Left lung (tissue), 14 donors: ENCODE measurements at places on chromosomes 5 and 9. TPM values are rescaled to one million over a fixed set of nuclear protein-coding genes. Genes with fewer than 3 reads are reported as not detected.

DNA sequence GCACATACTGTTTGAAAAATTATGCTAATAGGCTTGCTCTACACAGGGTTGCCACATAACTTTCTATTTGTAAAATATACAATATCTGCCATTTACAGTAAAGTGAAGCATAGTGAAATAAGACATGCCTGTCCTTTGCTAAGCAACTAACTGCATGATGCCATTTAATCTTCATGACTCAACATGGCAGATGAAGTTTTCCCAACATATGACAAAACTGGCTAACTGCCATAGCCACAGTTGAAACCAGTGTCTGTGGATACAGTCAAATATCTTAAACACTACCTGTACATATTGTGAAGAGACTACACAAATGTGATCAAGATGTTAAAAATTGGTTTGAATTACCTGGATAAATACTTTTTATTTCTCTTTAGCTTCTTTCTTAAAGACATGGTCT is 3.1 kb upstream of the DMAC1 start:
- peaks cover 5% of the 10 kb centered on the region for H3K4me1 ChIP-seq
- H3K27ac ChIP-seq, result no peak overlapping the region
- H3K4me3 ChIP-seq, result no peak overlapping the region
- no peak for DNase-seq
- H3K36me3 ChIP-seq, result no peaks in the 10 kb centered on the region

GRCh38 chr9:98854266-98854665 is 46.8 kb downstream of the GALNT12 start:
- H3K4me3 ChIP-seq, result no peak overlapping the region
- no peaks in the 10 kb centered on the region for H3K27me3 ChIP-seq
- H3K27ac ChIP-seq, result no peak overlapping the region
- no peak for DNase-seq
- H3K36me3 ChIP-seq, result no peaks in the 10 kb centered on the region
- peaks cover 4% of the 10 kb centered on the region for H3K4me1 ChIP-seq

DNA sequence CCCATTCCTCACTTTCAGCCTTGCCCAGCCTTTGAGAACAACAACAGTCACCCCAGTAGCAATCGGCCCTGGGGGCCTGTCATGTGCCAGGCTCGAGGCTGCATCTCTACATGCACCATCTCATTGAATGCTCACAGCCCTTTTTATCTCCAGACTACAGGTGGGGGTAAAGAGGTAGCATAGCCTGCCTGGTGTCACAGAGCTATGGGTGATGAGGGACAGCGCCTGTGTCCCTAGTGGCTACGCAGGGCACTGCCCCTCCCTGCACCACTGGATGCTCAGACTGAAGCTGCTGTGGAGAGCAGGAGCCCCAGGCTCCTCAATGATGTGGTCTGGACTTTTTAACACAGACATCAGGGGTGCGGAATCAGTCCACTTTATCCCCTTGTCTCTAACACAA is 2.8 kb downstream of the CAMK2A start:
- H3K27me3 ChIP-seq, result peaks cover 23% of the 10 kb centered on the region
- H3K36me3 ChIP-seq, result no peaks in the 10 kb centered on the region
- no peak overlapping the region for H3K4me3 ChIP-seq
- no peak overlapping the region for H3K27ac ChIP-seq
- H3K4me1 ChIP-seq, result no peaks in the 10 kb centered on the region
- no peak for DNase-seq

- DNase-seq, result no peak
- peak overlapping the region; percentile 69 for H3K27ac ChIP-seq
- no peaks in the 10 kb centered on the region for H3K27me3 ChIP-seq
- H3K4me3 ChIP-seq, result peak overlapping the region; percentile 94
- peaks cover 8% of the 10 kb centered on the region for H3K4me1 ChIP-seq
These were observed 329 bp downstream of the CDC23 start for GRCh38 chr5:138212828-138213160.

DNA sequence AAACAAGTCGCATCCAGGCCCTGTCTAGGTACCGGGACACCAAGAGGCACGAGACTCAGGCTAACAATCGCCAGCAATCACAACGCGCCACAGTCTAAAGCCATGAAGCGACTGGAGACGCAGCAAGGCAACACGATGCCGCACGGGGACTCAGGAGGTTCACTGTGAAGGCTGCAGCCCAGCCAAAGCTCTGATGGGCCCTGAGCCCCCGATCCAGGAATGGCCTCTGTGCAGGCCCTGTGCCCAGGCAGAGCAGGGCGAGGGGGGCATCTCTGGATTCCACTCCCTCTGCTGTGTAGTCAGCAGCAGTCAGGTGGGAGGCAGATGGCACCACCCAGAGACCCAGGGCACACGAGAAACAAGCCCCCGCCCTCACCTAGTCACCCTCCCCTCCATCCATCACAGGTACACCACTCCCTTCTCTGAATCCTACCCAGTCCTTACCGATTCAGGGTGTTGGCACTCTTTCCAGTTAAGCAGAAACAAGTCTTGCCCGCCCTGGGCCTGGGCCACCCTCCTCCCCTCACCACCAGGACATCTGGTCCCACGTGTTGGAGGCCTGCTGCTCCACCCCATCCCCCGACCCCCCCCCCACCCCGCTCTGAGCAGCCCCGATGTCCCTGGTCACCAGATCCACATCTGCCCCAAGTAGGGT is 1.1 kb downstream of the RALGDS start:
- H3K36me3 ChIP-seq, result no peaks in the 10 kb centered on the region
- H3K27me3 ChIP-seq, result no peaks in the 10 kb centered on the region
- no peak for DNase-seq
- peak overlapping the region; percentile 87 for H3K4me3 ChIP-seq
- H3K4me1 ChIP-seq, result peaks cover 90% of the 10 kb centered on the region
- H3K27ac ChIP-seq, result peak overlapping the region; percentile 97

GRCh38 chr5:115231598-115231997 is 31.1 kb downstream of the PGGT1B start:
- peaks cover 52% of the 10 kb centered on the region for H3K36me3 ChIP-seq
- no peaks in the 10 kb centered on the region for H3K27me3 ChIP-seq
- no peaks in the 10 kb centered on the region for H3K4me1 ChIP-seq
- H3K4me3 ChIP-seq, result no peak overlapping the region

DNA sequence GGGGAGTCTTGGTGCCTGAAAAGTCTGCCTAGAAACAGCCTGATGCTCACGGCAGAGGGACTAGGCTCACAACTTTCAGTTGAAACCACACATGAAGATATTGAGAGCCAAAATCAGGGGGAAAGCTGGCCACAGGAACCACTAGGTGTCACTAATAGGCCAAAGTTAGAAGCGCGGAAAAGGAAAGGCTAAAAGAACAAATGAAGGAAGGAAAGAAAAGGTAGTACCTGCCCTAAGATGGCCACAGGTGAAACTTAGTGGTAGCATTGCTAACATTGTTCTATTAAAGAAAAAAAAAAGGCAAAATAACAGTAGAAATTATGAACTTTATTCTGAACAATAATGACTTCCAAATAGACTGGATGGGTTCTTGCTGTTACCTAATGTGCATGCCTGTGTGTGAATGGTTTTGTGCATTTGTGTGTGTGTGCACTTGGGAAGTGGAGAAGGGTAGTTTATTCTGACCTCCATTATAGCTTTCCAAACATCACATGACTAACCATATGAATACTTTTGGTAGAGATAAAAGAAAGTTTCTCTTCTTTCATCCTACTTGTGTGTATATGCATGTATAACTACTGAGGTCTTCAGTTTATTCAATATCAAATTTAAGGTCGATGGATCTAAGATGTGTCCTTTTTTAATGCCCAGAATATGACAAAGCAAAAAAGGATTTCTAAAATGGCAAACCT is 2.1 kb upstream of the RFESD start:
- no peak overlapping the region for H3K4me3 ChIP-seq
- no peaks in the 10 kb centered on the region for H3K36me3 ChIP-seq
- H3K27me3 ChIP-seq, result no peaks in the 10 kb centered on the region
- no peak overlapping the region for H3K27ac ChIP-seq

- H3K27ac ChIP-seq, result no peak overlapping the region
- no peak for DNase-seq
- no peaks in the 10 kb centered on the region for H3K36me3 ChIP-seq
- H3K4me1 ChIP-seq, result no peaks in the 10 kb centered on the region
These were observed 3.8 kb upstream of the LCN1 start for GRCh38 chr9:135517407-135517822.

- peaks cover 13% of the 10 kb centered on the region for H3K36me3 ChIP-seq
- no peaks in the 10 kb centered on the region for H3K27me3 ChIP-seq
- no peak for DNase-seq
- H3K4me1 ChIP-seq, result no peaks in the 10 kb centered on the region
- H3K27ac ChIP-seq, result no peak overlapping the region
These were observed 40.1 kb downstream of the DCAF10 start for GRCh38 chr9:37840560-37841194.

GRCh38 chr9:4686584-4686983 is 7.2 kb downstream of the CDC37L1 start:
- no peak overlapping the region for H3K27ac ChIP-seq
- no peaks in the 10 kb centered on the region for H3K27me3 ChIP-seq
- DNase-seq, result no peak
- H3K36me3 ChIP-seq, result no peaks in the 10 kb centered on the region

GRCh38 chr9:110769667-110770066 is 101.1 kb downstream of the MUSK start:
- no peak overlapping the region for H3K4me3 ChIP-seq
- DNase-seq, result no peak
- H3K27ac ChIP-seq, result no peak overlapping the region
- H3K27me3 ChIP-seq, result no peaks in the 10 kb centered on the region
- H3K4me1 ChIP-seq, result no peaks in the 10 kb centered on the region

DNA sequence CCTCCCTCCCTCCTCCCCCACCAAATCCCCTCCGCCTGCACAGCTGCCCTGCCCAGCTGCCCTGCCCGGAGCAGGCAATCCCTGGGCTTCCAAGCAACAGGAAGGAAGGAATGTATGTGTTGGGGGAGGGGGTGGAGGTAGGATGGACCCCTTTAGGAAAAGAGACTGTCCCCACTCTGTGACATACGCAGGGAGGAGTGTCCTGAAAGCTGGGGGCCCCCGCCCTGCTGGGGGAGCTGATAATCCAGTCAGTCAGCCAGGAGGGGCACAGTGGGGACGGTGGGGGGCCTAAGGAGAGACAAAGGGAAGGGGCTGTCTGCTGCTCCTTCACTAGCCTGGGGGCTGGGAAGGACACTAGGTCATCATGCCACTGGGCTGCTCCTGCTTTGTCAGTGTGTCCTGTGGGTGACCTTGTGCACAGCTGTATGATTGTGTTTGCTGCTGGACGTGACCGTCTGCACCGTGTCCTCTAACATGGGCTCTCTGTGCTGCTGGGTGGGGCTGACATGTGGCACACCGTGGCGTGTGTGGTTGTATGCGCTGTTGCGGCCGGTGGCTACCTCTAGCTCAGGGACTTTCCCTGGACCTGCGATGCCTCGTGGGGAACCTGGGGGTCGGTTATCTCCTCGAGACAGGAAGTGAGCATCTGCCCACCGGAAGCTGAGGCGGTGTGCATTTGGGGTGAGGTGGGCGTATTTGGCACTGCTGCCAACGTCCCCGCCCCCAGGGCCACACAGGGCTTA is 3.0 kb downstream of the N4BP3 start:
- peak overlapping the region; percentile 40 for H3K27ac ChIP-seq
- DNase-seq, result no peak
- H3K4me1 ChIP-seq, result peaks cover 8% of the 10 kb centered on the region
- H3K27me3 ChIP-seq, result peaks cover 72% of the 10 kb centered on the region

DNA sequence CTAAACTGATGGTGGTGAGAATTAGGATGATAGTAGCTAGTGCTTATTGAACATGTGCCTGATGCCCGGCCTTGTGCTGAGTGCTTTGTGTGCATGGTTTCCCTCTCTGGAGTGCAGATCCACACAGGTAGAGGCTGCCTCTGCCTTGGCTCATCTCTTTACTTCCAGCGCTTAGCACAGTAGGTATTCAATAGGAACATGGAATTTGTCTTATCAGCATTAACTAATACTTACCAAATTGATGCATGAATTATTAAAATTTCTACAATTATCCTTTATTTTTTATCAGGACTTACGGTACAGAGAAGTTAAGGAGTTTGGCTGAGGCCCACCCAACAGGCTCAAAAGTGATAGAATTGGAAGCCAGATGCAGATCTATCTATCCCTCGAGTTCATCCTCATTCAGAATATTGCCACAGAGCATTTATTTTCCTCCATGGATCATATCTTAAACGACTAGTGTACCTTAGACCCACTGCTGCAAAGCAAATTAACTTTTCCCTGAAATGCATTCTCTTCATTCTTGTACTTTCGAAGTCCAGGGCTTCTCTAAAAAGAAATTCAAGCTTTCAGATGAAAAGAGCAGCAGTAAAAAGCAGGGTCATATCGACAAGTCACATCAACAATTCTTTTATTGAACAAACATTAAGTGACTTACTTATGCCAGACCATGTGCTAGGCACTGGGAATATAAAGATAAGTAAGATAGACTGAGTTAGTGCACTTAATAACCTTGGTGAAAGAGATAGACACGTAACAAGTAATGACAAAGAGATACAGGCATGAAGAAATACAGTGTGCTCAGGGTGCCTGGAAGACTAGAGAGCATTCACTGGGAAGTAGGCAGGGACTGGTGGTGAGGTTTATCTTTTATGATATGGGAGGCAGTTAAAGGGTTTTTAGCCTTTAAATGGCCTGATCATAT is 290.0 kb downstream of the ARRDC3 start:
- H3K4me1 ChIP-seq, result no peaks in the 10 kb centered on the region
- H3K27ac ChIP-seq, result no peak overlapping the region
- no peak for DNase-seq
- no peak overlapping the region for H3K4me3 ChIP-seq
- H3K36me3 ChIP-seq, result no peaks in the 10 kb centered on the region

- no peaks in the 10 kb centered on the region for H3K36me3 ChIP-seq
- peaks cover 15% of the 10 kb centered on the region for H3K27me3 ChIP-seq
- H3K4me1 ChIP-seq, result peaks cover 6% of the 10 kb centered on the region
- H3K27ac ChIP-seq, result no peak overlapping the region
- no peak for DNase-seq
- no peak overlapping the region for H3K4me3 ChIP-seq
These were observed 112.1 kb upstream of the LMX1B start for GRCh38 chr9:126501383-126502331.

GRCh38 chr5:153636670-153637451 is 146.4 kb downstream of the GRIA1 start:
- no peaks in the 10 kb centered on the region for H3K4me1 ChIP-seq
- no peaks in the 10 kb centered on the region for H3K36me3 ChIP-seq
- DNase-seq, result no peak

GRCh38 chr5:71949772-71950171 is 157.5 kb upstream of the MAP1B start:
- no peaks in the 10 kb centered on the region for H3K4me1 ChIP-seq
- no peak overlapping the region for H3K27ac ChIP-seq
- no peak overlapping the region for H3K4me3 ChIP-seq
- H3K36me3 ChIP-seq, result no peaks in the 10 kb centered on the region
- no peaks in the 10 kb centered on the region for H3K27me3 ChIP-seq
- DNase-seq, result no peak

DNA sequence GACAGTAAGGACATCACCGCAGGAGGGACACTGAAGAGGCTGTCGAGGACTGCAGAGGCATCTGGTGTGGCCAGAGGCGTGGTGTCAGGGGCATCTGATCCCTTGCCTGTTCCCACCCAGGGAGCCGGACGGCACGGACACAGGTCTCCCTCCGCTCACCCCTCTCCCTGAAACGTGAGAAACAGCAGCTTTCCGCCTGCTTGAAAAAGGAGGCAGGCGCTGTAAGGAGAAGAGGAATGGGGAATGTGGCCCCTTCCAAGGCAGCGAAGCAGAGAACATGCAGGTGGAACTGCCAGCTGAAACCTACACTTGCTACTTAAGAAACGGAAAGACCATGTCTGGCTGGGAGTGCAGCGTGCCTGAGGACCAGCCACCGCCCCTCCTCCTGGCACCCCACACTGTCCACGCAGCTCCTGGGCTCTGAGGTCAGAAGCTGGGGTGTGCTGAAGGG is 176.2 kb downstream of the GAPVD1 start:
- no peaks in the 10 kb centered on the region for H3K27me3 ChIP-seq
- no peak overlapping the region for H3K4me3 ChIP-seq
- no peaks in the 10 kb centered on the region for H3K4me1 ChIP-seq
- H3K36me3 ChIP-seq, result peaks cover 44% of the 10 kb centered on the region
- H3K27ac ChIP-seq, result no peak overlapping the region

The HRCT1 gene
- total RNA-seq, result 3.1 TPM

The CDKN2AIPNL gene
- 15.5 TPM for total RNA-seq

The RASEF gene
- 26.7 TPM for total RNA-seq

The ZNF483 gene
- total RNA-seq, result 5.2 TPM

The IRX1 gene
- total RNA-seq, result 4.0 TPM
